ENCODE measurements at places on chromosomes 5 and 9.

GRCh38 chr5:176676361-176676824 lies 29.1 kb downstream of the TSPAN17 start:
- H3K36me3 ChIP-seq = no peaks in the 10 kb centered on the region
- H3K4me1 ChIP-seq = no peaks in the 10 kb centered on the region
- no peak for DNase-seq
- H3K27me3 ChIP-seq = peaks cover 32% of the 10 kb centered on the region
- no peak overlapping the region for H3K4me3 ChIP-seq

DNA sequence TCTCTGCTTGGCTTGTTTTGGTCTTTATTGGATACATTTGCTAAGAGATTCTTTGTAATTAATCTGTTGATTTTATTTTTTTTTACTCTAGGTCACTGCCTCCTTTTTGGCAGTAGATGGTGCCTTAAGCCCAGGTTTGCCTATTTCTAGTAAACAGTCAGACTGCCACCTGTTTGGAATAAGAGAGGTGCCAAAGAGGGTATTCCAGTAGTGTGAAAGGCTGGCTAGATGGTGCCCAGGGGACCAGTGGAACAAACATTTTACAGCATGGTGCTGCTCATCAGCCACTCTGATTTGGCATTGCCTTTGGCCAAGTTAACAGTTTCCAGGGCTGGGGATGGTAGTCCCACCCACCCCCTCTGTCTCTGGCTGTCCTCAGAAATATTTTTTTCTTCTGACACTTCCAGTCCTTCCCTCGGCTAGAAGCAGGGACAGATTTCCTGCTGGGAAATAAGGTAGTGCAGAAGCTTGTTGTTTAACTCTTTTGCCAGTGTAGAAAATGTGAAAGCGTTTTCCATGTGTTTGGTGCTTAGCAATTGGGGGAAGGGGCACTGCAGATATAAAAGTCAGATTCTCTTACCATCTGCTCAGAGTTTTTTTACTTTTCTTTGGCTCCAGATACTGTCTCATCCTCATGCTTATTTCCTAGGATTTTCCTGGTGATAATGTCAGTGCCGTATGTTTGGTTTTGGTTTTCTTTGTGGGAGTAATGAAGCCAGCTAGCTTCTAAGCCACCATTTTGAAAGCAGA lies 36.6 kb upstream of the FBXL7 start:
- no peak overlapping the region for H3K27ac ChIP-seq
- H3K27me3 ChIP-seq = no peaks in the 10 kb centered on the region
- no peaks in the 10 kb centered on the region for H3K36me3 ChIP-seq
- DNase-seq = no peak

DNA sequence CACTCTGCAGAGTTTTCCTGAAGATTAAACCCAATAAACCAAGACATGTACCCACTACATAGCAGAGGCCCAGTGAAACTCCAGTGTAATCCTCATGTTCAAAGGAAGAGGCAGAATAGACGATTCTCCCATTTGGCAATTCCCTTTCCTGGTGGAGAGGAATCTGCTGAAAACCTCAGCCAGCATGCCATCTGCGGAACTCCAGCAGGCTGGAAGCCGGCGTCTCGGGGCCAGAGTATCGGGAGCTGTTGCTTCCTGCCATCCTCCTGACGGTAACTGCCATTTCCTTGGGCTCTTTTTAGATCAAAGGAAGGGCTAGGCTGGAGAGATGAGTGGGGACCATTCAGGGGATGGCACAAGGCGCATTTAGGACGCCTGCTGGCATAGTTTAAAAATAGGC lies 20.5 kb downstream of the NEURL1B start:
- H3K4me3 ChIP-seq = no peak overlapping the region
- H3K27ac ChIP-seq = no peak overlapping the region
- no peaks in the 10 kb centered on the region for H3K4me1 ChIP-seq
- H3K27me3 ChIP-seq = no peaks in the 10 kb centered on the region

DNA sequence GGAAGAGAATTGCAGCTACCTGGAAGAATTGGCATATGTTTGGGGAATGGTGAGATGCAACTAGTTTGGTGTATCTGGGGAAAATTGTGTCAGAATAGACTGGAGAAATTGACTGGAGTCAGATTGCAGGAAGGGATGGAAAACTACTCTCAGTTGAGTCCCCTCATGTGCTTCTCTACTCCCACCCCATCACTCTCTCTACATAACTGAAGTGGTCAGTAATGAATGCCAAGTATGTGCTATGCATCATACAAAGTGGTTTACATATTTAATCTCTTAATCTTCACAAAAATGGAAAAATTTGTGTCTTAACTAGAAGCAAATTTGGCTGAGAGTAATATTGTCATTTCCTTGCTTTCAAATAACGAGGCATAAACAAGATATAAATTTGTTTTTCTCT lies 146.4 kb upstream of the TNC start:
- no peak for DNase-seq
- H3K27me3 ChIP-seq = peaks cover 3% of the 10 kb centered on the region
- H3K36me3 ChIP-seq = no peaks in the 10 kb centered on the region
- H3K4me3 ChIP-seq = no peak overlapping the region
- H3K27ac ChIP-seq = no peak overlapping the region

DNA sequence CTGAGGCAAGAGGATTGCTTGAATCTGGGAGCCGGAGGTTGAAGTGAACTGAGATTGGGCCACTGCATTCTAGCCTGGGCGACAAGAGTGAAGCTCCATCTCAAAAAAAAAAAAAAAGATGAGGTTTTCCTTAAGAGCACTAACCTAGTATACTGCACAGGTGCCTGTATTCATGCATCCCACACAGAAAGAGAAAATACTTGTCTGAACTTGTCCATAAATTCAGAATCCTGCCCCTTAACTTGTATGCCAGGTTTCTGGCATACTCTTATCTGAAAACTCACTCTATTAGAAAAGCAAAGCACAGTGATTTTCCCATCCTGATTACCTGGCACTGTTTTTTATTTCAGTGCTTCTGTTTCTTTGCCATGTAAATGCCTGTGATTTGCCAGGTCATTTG lies 125.3 kb upstream of the CDKN2B start:
- no peaks in the 10 kb centered on the region for H3K4me1 ChIP-seq
- H3K36me3 ChIP-seq = no peaks in the 10 kb centered on the region
- H3K27ac ChIP-seq = no peak overlapping the region
- H3K27me3 ChIP-seq = peaks cover 17% of the 10 kb centered on the region

GRCh38 chr5:1415059-1415425 lies 30.2 kb downstream of the SLC6A3 start:
- H3K27ac ChIP-seq = no peak overlapping the region
- H3K4me1 ChIP-seq = no peaks in the 10 kb centered on the region
- H3K36me3 ChIP-seq = no peaks in the 10 kb centered on the region
- no peak overlapping the region for H3K4me3 ChIP-seq
- H3K27me3 ChIP-seq = peaks cover 9% of the 10 kb centered on the region
- no peak for DNase-seq

- H3K4me1 ChIP-seq = no peaks in the 10 kb centered on the region
- no peak overlapping the region for H3K27ac ChIP-seq
- no peak for DNase-seq
Measured at GRCh38 chr5:111984044-111984443, 227.1 kb upstream of the NREP start.

DNA sequence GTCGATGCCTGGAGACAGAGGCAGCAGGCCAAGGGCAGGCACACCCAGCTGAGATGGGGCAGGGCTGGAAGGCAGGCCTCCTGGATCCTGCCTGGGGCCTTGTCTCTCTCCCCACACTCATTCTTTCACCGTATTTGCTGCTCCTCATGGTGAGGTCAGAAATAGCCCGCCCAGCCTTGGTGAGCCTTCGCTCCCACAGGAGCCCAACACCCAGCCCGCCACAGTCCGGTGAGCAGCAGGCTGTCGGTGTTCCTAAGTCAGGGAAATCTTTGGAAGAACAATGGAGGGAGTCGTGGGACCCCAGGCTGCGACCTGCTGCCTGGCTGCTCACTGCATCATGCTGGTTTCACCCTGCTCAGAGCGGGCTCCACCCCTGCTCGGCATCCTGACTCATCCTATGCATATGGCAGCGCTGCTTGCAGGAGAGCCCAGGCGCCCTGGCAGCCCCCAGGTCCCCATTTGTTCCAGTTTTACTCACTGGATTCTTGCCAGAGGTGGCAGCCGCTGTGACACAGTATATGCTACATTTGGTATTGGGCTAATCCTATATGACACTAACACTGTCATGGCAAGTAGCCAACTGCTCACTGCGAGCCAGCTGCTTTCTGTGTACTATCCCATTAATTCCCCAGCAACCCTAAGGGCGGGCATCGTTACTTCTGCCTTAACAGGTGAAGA lies 53.2 kb upstream of the NCS1 start:
- H3K4me3 ChIP-seq = no peak overlapping the region
- DNase-seq = no peak
- H3K4me1 ChIP-seq = no peaks in the 10 kb centered on the region
- H3K27ac ChIP-seq = no peak overlapping the region
- peaks cover 7% of the 10 kb centered on the region for H3K36me3 ChIP-seq

DNA sequence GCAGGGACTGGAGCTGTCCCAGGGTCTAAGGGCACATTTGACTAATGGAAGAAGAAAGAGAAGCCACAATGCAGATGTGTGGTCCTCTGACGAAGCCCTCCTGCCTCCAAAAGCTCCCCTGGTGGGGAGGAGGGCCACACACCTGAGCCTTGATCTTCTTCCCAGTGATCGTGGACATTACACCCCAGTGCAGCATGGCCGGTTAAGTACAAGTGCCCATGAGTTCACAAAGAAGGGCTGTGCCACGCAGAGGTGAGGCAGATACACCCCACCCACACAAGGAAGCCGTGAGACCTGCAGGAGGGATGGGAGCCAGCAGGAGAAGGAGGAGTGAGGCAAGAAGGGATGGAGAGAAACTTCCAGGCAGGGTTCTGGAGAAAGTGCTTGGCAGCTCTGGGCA lies 199.0 kb upstream of the MVB12B start:
- no peak overlapping the region for H3K4me3 ChIP-seq
- no peak for DNase-seq
- peaks cover 24% of the 10 kb centered on the region for H3K27me3 ChIP-seq
- H3K4me1 ChIP-seq = no peaks in the 10 kb centered on the region
- H3K27ac ChIP-seq = no peak overlapping the region
- no peaks in the 10 kb centered on the region for H3K36me3 ChIP-seq

GRCh38 chr9:79357194-79357593 lies 214.6 kb upstream of the TLE4 start:
- DNase-seq = no peak
- H3K27ac ChIP-seq = no peak overlapping the region

DNA sequence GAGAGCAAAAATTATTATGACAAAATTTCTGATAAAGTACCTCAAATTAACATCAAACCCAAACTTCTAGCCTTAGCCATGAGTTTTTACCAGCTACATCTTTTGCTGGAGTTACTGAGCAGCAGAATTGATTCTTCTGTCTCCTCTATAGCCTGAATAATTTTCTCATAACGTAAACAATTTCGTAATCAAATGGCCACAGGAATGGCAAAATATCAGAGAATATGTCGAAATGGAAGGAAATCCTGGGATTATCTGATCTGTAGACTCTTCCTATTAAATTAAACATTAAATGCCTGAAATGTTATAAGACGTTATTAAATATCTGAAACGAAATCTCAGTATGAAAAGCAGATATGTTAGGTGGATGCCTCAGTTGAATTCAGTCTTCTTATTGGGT lies 41.1 kb downstream of the LURAP1L start:
- no peaks in the 10 kb centered on the region for H3K4me1 ChIP-seq
- H3K27ac ChIP-seq = no peak overlapping the region
- no peaks in the 10 kb centered on the region for H3K27me3 ChIP-seq
- no peaks in the 10 kb centered on the region for H3K36me3 ChIP-seq
- H3K4me3 ChIP-seq = no peak overlapping the region
- DNase-seq = no peak

GRCh38 chr5:153818626-153819025 lies 220.1 kb downstream of the FAM114A2 start:
- no peak overlapping the region for H3K4me3 ChIP-seq
- H3K27me3 ChIP-seq = no peaks in the 10 kb centered on the region
- DNase-seq = no peak
- no peak overlapping the region for H3K27ac ChIP-seq

DNA sequence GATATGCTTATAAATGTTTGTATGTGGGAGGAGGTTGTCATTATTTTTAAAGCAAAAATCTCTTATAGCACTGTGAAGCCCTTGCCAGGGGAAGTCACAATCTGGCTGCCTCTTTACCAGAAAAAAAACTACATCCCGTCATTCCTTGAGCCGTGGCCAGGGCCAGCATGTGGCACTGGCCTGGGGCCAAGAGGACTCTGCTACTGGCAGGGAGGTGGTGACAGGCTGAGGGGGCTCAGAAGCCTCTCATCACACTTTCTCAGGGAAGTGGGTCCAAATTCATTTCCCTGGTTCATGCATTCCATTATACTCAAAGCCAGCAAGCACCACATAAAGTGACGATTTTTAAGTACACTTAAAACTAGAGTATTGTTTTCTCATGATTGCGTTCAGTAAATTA lies 457.3 kb downstream of the ZNF608 start:
- H3K27me3 ChIP-seq = no peaks in the 10 kb centered on the region
- H3K4me3 ChIP-seq = no peak overlapping the region
- H3K36me3 ChIP-seq = no peaks in the 10 kb centered on the region
- no peaks in the 10 kb centered on the region for H3K4me1 ChIP-seq
- H3K27ac ChIP-seq = no peak overlapping the region

- H3K4me1 ChIP-seq = no peaks in the 10 kb centered on the region
- peaks cover 21% of the 10 kb centered on the region for H3K36me3 ChIP-seq
- no peak overlapping the region for H3K27ac ChIP-seq
- no peaks in the 10 kb centered on the region for H3K27me3 ChIP-seq
Measured at GRCh38 chr5:113081881-113082546, 105.4 kb downstream of the DCP2 start.

GRCh38 chr5:35319333-35320002 lies 89.2 kb upstream of the PRLR start:
- H3K27ac ChIP-seq = peak overlapping the region; percentile 19
- peaks cover 9% of the 10 kb centered on the region for H3K4me1 ChIP-seq

DNA sequence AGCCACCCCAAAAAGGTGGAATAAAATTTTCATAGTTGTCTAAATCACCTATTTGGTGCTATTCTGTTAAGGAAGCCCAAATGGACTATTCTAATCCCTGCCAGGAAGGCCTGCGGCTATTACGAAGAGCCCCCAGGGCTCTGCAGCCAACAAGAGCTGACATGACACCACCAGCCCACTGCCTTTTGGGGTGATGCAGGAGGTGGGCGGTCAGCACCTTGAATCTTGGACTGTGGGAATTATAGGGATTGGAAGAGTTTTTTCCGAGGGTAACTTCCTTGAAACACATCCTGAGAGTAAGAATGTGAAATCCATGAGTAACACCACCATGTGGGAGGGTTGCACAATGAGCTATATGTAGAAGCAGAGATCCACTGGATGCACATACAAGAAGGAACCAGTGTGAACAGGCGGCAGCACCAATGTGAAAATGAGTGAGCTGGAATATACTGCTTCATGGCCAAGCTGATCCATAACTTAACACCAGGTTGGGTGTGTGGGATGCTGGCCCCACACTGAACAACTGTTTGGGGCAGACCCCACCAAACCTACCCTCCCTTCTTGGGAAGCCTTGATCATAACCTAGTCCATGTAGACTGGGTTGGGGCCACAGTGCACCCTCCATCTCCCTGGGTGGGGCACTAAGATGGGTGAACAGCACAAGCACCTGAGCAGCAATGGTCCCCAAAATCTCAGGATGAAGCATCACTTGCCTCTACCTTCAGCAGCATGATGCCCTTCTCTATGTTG lies 239.0 kb downstream of the FSTL4 start:
- DNase-seq = no peak
- no peak overlapping the region for H3K27ac ChIP-seq
- no peak overlapping the region for H3K4me3 ChIP-seq
- H3K4me1 ChIP-seq = no peaks in the 10 kb centered on the region
- H3K27me3 ChIP-seq = peaks cover 20% of the 10 kb centered on the region
- peaks cover 8% of the 10 kb centered on the region for H3K36me3 ChIP-seq

GRCh38 chr9:13500034-13500433 lies 220.5 kb upstream of the MPDZ start:
- DNase-seq = no peak
- no peak overlapping the region for H3K27ac ChIP-seq
- H3K4me1 ChIP-seq = no peaks in the 10 kb centered on the region
- no peaks in the 10 kb centered on the region for H3K36me3 ChIP-seq
- no peak overlapping the region for H3K4me3 ChIP-seq
- H3K27me3 ChIP-seq = no peaks in the 10 kb centered on the region
